Pulmonary artery endothelial cell (primary cell): ENCODE measurements at places on chromosomes 3 and 15. TPM values are rescaled to one million over a fixed set of nuclear protein-coding genes. Genes with fewer than 3 reads are reported as not detected.

Gene CXCR6
- not detected in 2 replicates for total RNA-seq

Gene GLDN
- not detected in 2 replicates for total RNA-seq

Gene FBXO40
- under 0.01 TPM in 1 of 2 replicates, not detected in the other for total RNA-seq

GRCh38 chr15:25089577-25089976, 134.8 kb downstream of the SNRPN start:
- no peak for DNase-seq

GRCh38 chr3:196236223-196236622, 19.9 kb downstream of the SLC51A start:
- no peak for DNase-seq

DNA sequence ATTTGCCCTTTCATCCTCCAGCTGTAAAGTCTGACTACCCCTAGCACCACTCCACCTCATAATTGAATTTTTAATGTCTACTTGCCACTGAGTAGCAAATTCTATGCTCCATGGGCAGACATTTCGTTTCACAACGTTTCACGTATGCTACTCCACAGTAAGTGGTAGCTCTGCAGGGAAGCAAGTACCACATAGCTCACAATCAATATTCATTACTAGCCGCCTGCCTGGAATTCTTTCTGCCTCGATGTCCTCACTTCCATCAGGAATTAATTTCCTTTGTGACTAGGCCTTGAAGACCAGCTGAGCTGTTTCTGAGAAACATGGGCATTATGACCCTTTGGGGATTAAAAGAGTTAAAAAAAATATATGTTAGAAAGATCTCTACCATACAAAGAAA, 15.3 kb downstream of the NPTN start:
- no peak for DNase-seq

DNA sequence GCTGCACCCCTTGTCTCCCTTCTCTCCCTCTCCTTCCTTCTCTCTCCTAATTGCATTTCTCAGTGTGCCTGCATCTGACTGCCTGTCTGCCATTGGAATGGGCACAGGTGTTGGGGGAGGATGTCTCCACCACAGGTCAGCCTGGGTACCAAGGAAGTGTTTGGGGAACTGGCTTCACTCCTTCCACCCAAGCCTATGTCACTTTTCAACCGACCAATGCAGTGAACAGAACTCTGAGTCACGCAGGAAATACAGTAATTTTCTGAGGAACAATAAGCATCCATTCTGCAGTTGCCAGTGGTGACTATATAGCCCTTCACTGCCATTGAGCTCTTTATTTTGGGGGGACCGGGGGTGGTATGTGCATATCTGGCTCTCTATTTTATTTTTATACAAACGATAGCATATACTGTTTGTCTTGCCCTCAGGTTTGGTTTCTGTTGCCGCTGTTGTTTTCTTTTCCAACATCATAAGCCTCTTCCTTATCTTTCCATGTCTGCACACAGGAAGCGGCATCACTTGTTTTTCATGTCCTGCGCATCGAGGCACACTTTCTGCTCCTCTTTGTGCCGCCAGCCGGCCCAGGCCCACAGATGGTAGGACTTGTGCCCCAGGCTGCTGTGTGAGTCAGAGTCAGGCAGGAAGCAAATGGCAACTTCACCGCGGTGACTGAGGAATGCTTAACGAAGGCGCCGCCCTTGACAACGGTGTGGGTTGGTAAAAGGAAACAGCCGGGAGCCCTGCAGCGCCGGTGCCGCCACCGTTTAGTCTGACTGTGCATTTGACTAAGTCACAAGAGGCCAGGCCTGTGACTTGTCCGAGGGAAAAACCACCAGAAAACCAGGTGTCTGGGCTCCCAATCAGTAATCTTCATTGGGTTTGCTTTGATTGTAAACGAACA, 21.1 kb upstream of the CDCP1 start:
- DNase-seq: peak; percentile 86

DNA sequence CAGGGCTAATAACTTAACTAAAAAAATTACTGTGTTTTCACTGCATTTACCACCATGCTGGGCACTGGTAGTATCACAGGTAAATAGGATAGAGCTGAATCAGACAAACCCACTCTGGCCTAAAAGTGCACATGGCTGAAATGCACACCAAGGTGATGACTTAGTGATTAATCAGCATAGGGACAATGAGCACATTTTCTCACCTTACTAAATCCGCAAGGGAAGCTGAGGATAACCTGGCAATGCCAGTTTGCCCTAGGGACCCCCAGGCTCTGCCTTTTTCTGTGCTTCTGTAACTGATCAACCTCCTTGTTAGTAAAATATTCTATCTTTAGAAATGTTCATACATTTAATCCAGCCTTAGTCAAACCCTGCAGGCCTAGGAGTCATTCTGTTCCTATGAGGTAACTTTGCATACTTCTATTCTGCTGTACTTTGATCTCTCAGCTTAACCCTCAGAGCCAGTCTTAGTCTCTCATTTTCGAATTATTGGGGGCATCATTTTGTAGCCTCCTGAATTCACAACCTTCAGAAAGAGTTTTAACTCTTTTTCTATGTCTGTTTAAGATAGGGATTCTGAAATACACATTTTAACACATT, 562.9 kb upstream of the KCNMB2 start:
- DNase-seq: no peak

GRCh38 chr3:13852638-13853009, 27.2 kb downstream of the WNT7A start:
- no peak for DNase-seq

- no peak for DNase-seq
Measured at GRCh38 chr3:37694284-37694675, 167.4 kb upstream of the CTDSPL start.

DNA sequence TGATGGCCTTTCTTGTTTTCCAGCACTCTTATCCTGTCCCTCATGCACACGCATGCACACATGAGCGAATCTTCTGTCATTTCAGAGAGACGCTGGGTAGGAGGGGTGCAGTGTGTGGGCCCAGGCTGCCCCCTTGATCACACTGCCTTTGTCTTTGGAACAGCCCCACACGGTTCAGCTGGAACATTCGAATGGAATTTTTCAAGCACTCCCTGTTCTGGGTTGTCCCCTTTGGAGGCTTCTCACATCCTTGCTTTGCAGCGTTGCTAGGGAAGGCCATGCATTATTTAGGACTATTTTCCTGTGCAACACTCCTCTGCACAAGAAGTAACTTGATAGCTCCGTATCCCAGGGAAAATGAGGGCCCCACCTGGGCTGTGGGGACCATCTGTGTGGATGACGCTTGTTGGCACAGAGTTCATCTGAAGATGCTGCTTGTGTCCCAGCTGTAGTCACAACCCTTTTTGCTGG, 78.4 kb downstream of the SPSB4 start:
- DNase-seq: no peak
